Activated naive CD8-positive, alpha-beta T cell treated with anti-CD3 and anti-CD28 coated beads for 36 hours (primary cell): ENCODE measurements at places on chromosomes 2 and 18. TPM values are rescaled to one million over a fixed set of nuclear protein-coding genes. Genes with fewer than 3 reads are reported as not detected.

The UGT1A5 gene
- not detected for total RNA-seq

The SALL3 gene
- total RNA-seq: not detected

The CAPN14 gene
- total RNA-seq: 0.42 TPM

GRCh38 chr2:8552293-8552801 lies 129.5 kb upstream of the ID2 start:
- no peak for DNase-seq

DNA sequence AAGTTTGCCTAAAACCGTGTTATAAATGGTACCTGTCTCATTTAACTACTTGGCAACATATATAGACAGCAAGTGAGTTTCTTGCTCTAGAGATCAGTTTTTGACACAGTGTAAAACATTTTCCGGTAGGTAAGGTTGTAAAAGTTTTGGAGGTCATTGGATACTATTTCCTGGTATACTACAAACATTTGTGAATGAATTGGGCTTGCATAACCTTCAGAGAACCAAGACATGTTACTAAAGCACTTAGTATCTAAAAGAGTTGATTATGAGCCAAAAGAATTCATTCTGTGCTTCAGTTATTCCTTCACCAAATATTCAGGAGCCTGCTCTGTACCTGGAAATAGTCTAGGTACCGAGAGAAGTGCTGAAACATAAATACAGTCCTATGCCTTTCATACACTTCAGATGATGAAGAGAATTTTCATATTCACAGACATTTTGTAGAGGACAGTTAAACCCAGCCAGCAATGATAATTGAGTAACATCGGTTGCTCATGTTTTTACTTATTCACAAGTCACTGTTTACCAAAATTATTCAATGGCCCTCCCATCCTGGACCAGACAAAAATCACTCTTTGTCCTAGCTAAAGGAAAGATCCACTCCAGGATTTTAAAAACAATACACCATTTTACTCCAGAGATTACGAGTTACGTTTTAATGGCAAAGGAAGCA lies 319.4 kb upstream of the RBMS1 start:
- no peak for DNase-seq

DNA sequence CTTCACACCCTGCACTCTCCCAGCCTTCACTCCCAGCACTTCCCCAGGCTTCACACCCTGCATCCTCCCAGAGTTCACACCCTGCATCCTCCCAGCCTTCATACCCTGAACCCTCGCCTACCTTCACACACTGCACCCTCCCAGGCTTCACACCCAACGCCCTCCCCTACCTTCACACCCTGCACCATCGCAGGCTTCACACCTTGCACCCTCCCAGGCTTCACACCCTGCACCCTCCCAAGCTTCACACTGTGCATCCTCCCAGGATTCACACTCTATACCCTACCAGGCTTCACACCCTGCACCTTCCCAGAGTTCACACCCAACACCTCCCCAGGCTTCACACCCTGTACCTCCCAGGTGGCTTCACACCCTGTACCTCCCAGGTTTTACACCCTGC lies 448.7 kb upstream of the MYT1L start:
- no peak for DNase-seq

DNA sequence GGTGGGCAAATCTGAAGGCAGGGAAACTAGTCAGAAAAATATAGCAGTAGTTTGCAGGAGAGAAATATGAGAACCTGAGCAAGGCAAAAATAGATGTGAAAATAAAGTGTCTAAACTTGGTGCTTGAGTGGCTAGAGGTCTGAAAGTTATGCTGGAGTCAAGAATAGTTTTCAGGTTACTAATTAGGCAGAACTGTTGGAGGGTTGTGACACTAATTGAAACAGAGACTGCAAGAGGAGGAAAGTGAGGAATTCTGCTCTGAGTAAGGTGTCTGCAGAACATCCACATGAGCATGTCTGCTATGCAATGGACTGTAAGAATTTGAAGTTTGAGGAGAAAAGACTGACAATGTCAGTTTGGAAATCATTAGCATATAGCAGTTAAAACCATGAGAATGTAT lies 444.0 kb upstream of the LRRTM1 start:
- DNase-seq: no peak

DNA sequence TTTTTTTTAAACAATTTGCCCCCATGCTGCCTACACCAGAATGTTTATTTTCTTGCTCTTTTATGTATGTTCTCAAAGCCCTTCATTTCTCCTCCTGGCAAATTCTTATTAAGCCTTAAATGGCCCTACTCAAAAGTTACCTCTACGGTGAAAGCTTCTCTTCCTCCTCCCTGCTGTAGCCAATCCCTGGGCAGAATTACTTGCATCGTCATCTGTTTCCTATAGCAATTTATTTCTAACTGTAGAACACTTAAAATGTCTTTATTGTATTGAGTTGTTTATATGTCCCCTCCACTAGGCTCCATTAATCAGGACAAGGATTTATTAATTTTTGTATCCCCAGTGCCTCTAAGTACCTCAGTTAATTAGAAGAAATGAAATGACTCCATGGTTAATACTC lies 2.5 kb upstream of the RAD51AP2 start:
- DNase-seq: no peak

DNA sequence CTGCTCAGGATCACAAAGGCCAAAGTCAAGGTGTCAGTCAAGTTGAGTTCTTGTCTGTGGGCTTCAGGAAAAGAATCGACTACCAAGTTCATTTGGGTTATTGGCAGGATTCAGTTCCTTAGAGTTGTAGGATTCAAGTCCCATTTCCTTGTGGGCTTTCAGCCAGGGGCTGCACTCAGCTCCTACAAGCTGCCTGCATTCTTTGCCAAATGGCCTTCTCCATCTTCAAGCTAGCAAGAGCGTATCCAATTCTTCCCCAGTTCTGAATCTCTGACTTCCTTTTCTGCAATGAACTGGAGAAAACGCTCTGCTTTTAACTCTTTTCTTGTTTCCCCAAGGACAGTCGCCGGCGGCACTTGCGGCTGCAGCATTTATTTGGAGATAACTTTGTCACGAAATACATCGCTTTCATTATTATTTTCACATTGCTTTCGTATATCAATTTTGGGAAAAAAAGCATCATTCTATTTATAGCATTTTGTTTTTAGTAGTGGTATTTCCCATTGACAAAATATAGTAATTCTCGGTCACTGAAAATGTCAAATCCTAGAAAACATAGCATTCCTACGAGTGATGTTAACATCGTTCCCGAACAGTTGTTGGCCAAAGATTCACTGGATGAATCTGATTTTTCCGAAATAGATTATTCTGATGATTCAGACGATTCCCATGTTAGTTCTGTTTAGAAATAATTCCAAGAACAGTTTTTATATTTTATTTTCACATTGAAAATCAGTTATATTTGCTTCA lies 59.6 kb upstream of the SERPINE2 start:
- DNase-seq: no peak

The ESCO1 gene
- 20.1 TPM for total RNA-seq

DNA sequence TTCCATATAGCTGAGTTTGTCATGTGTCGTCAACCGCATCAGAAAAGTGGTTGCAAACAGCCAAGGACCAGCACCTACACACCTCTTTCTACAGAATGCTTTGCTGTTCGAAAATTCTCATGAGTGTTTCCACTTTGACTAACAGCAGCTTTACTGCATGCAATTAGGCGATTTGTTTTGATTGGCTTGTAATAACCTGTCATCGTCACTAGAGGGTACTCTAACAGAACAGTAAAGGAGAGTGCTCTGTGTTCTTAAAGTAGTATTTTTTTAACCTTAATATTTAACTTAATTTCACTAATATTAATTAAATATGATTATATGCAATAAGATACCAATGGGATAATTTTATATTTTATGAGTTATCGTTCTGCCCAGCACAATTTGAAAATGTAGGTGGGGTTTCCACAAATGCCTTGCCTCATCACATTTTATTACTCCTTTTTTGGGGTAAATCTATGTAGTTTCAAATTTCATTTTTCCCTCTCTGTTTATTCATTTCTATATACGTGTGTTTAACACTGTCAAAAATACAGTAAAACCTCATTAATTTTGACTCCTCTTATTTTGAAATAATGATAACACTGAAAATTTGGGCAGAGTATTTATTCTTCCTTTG lies 502.2 kb downstream of the NRXN1 start:
- no peak for DNase-seq

The PROM2 gene
- not detected for total RNA-seq

GRCh38 chr2:182891611-182892010 lies 25.2 kb upstream of the FRZB start:
- DNase-seq: no peak

GRCh38 chr18:8721094-8721669 lies 15.8 kb downstream of the MTCL1 start:
- no peak for DNase-seq

GRCh38 chr2:58072102-58072501 lies 25.5 kb downstream of the VRK2 start:
- no peak for DNase-seq

The SLC9A4 gene
- total RNA-seq: not detected

The MAP3K20 gene
- 11.0 TPM for total RNA-seq

DNA sequence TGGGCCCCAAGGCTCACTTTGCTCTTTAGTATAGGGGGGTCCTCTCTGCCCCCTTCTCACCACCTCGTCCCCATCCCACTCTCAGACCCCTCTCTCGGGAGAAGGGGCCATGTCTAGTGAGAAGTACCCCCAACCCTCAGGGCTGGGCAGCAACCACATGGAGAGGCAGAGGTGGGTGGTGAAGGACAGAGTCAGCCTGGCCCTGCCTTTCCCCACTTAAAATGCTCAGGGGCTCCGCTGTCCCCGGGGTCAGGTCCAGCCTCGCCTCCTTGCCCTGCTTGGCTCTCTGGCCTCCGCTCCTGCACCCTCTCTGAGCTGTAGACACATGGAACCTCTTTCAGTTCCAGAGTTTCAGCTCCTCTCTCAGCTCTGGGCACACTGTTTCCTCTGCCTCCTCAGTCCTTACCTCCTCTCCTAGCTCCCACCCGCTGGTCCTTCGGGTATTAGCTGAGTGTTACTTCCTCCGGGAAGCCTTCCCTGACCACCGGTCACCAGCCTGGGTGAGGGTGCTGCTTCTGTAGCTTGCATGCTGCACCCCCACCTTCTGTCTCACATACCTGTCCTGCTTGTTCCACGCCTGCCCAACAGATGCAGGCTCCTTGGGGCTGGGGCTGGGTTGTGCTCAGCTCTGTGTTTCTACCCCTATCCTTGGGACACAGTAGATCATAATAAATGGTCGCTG lies 79.5 kb upstream of the OTOF start:
- DNase-seq: no peak

DNA sequence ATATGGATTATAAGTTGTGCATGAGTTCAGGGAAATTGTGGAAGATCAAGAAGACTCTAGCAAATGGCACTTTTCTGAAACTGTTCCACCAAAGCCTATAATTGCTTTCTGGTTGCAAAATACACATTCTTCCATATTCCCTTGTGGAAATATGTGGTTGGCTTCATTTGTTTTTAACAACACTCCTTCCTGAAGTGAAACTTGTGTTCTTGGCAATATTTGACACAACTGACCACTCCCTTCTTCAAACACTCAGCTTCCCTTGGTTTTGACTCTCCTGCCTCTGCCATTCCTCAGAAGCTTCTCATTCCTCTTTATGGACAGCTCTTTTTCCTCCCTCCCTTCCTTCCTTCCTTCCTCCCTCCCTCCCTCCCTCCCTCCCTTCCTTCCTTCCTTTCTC lies 192.3 kb downstream of the PMAIP1 start:
- no peak for DNase-seq

GRCh38 chr2:191617575-191617974 lies 60.4 kb upstream of the NABP1 start:
- DNase-seq: peak; percentile 42

- no peak for DNase-seq
These were observed 193.8 kb downstream of the TSN start for GRCh38 chr2:121949271-121949670.

- no peak for DNase-seq
These were observed 34.7 kb upstream of the ACTR3 start for GRCh38 chr2:113854970-113855740.

DNA sequence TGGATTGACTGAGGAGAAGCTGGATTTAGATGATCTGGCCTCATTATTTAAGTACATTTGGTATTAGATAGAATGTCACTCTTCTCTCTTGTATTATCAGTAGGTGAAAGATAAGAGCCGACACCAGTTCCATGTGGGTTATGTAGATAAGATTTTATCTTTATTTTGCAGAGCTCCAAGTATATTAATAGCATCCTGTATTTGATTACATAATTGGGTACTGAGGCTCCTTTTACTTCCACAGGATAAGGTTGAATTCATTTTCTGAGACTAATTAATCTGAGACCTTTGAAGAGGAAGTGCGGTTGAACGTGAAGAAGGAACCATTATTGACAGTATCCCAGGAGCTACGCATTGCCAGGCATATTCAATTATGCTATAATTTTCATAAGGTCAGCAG lies 32.8 kb upstream of the CD226 start:
- DNase-seq: no peak

The DIPK1C gene
- not detected for total RNA-seq

GRCh38 chr2:130864830-130865800 lies 28.4 kb downstream of the ARHGEF4 start:
- DNase-seq: no peak

- no peak for DNase-seq
These were observed 226.6 kb downstream of the ANKRD30B start for GRCh38 chr18:14974576-14974975.

- DNase-seq: no peak
These were observed 1971.0 kb upstream of the LRRTM1 start for GRCh38 chr2:82275599-82275998.

DNA sequence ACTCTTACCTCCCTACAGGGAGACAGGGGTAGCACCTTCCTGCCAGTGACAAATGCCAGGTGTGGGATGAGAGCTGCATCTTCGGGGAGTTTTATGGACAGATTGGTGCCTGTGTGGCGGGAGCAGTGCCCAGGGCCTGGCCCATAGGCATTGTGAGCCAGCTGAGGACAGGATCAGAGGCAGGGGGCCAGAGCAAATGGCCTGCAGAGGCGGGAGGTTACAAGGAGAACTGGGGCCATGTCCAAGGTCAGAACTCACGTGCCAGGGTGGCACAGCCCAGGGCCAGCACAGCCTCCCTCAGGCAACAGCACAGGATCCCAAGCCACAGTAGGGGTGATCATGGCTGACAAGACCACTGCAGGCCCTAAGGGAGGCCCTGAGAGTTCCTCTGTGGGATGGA lies 40.2 kb upstream of the MCFD2 start:
- no peak for DNase-seq

GRCh38 chr2:26911911-26912861 lies 58.3 kb upstream of the MAPRE3 start:
- no peak for DNase-seq

The LYG1 gene
- 0.37 TPM for total RNA-seq

The RELCH gene
- 13.5 TPM for total RNA-seq
